ENCODE measurements at places on chromosomes 2 and 18.
A peak's percentile ranks its signal among the peaks of the same experiment; 100 is the strongest.

GRCh38 chr2:204871231-204871953, 326.1 kb downstream of the PARD3B start:
- peak; percentile 77 for DNase-seq

- peak; percentile 82 for DNase-seq
These were observed 134.7 kb downstream of the MCFD2 start for GRCh38 chr2:46780801-46781445.

DNA sequence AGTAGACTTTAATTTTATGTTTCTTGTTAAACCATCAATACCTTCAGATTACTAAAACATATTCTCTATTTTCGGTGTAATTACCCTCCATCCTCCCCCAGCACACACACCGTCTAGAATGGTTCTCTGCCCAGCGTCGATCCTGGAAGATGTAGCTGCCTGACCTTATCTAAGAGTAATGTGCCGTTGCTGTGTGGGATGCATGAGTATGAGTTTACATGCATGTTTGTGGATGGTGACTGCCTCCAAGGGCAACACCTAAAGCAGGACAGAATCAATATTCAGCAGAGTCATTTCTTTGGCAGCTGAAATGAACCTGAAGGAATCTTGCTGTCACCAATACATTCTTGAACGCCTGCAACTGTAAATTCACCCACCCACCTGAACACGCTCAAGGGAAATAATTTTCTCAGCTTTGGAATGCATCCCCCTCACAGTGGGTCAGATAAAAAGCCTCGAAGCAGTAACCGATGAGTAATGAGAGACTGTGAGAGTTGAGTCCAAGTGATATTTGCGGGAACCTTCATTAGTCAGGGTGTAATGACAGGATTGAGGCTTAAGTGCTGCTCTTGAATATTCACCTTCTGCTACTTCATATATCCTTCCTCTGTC, 155.8 kb upstream of the RND3 start:
- DNase-seq: no peak

GRCh38 chr2:159460227-159460626, 156.1 kb downstream of the BAZ2B start:
- no peak for DNase-seq

GRCh38 chr2:240165034-240165433, 24.6 kb upstream of the OTOS start:
- no peak for DNase-seq

- peak; percentile 60 for DNase-seq
These were observed 773.9 kb upstream of the LRATD1 start for GRCh38 chr2:13858626-13859025.

GRCh38 chr18:46621111-46621766, 35.8 kb downstream of the LOXHD1 start:
- no peak for DNase-seq

DNA sequence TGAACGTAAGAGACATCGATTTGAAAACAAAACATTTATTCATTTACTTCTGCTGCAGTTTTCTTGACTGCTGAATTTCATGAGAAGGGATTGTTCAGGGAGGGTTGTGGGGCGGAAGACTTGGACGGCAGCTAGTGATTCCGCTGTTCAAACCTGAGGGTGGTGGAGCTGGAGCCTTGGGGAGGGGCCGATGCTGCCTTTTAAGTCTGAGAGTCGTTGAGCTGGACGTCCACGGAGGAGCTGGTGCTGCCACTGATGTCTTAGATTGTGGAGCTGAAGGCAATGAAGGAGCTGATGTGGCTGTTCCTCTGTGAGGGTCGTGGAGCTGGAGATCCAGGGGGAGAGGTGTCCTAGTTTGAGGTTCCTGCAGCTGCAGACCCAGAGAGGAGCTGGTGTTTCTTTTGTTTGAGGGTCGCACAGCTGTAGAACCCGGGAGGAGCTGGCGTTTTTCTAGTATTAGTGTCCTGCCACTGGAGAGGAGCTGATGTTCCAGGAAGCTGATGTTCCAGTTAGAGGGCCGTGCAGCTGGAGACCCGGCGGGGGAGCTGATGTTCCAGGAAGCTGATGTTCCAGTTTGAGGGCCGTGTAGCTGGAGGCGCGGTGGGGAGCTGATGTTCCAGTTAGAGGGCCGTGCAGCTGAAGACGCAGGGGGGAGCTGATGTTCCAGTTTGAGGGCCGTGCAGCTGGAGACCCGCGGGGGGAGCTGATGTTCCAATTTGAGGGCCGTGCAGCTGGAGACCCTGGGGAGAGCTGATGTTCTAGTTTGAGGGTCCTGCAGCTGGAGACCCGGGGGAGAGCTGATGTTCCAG, 150.9 kb downstream of the RTP5 start:
- DNase-seq: no peak

- no peak for DNase-seq
These were observed 32.2 kb downstream of the MAIP1 start for GRCh38 chr2:199987586-199987985.

GRCh38 chr2:239279508-239280295, 121.1 kb downstream of the HDAC4 start:
- DNase-seq: no peak

- DNase-seq: no peak
These were observed 246.3 kb downstream of the TXNL1 start for GRCh38 chr18:56391931-56392590.

GRCh38 chr2:136297312-136297711, 179.4 kb upstream of the CXCR4 start:
- no peak for DNase-seq

- no peak for DNase-seq
These were observed 57.7 kb downstream of the MRPL35 start for GRCh38 chr2:86256982-86257381.

DNA sequence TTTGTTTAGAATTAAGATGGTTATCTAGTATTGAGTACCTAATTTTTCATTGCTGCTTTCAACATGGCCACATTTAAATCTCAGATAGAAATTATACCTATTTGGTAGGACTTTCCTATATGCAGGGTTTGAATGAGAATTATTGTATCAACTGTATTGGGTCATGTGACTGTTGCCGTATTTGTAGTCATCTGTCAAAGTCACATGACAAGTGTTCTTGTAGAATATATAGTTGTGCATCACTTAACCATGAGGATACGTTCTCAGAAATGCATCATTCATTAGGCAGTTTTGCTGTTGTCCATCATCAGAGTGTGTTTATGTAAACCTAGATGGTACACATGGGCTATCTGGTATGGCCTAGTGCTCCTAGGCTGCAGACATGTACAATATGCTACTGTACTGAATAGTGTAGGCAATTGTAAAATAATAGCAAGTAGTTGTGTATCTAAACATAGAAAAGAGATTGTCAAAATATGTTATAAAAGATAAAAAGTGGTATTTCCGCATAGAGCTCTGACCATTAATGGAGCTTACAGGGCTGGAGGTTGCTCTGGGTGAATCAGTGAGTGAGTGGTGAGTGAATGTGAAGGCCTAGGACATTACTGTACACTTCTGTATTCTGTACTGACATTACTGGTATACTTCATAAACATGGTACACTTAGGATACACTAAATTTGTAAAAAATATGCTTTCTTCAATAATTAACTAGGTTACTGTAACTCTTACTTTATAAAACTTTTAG, 123.7 kb downstream of the MAP4K4 start:
- peak; percentile 43 for DNase-seq

- no peak for DNase-seq
These were observed 107.0 kb downstream of the STRN start for GRCh38 chr2:36859366-36859792.

GRCh38 chr2:98615481-98615880, 7.1 kb downstream of the UNC50 start:
- no peak for DNase-seq

- DNase-seq: no peak
These were observed 60.4 kb upstream of the SLC8A1 start for GRCh38 chr2:40512256-40512655.

- no peak for DNase-seq
These were observed 130.1 kb downstream of the SLC8A1 start for GRCh38 chr2:40321822-40322221.

- peak; percentile 65 for DNase-seq
These were observed 38.0 kb downstream of the NPAS2 start for GRCh38 chr2:100857915-100858314.

- DNase-seq: no peak
These were observed 26.7 kb downstream of the COLEC12 start for GRCh38 chr18:473802-474201.

GRCh38 chr2:230124757-230125431, 56.2 kb upstream of the SLC16A14 start:
- DNase-seq: no peak

GRCh38 chr2:223562078-223562477, 40.1 kb downstream of the SCG2 start:
- DNase-seq: no peak

GRCh38 chr2:236568068-236568921, 1.3 kb upstream of the ACKR3 start:
- peak; percentile 25 for DNase-seq

GRCh38 chr2:191465766-191466420, 212.0 kb upstream of the NABP1 start:
- DNase-seq: no peak

GRCh38 chr2:237879058-237879430, 19.6 kb downstream of the RAMP1 start:
- peak; percentile 22 for DNase-seq

GRCh38 chr2:176652300-176653182, 383.3 kb downstream of the MTX2 start:
- DNase-seq: peak; percentile 58

- no peak for DNase-seq
These were observed 279.6 kb downstream of the SLC4A3 start for GRCh38 chr2:219907011-219907365.

- DNase-seq: peak; percentile 49
These were observed 113.4 kb downstream of the MC4R start for GRCh38 chr18:60259052-60259681.

DNA sequence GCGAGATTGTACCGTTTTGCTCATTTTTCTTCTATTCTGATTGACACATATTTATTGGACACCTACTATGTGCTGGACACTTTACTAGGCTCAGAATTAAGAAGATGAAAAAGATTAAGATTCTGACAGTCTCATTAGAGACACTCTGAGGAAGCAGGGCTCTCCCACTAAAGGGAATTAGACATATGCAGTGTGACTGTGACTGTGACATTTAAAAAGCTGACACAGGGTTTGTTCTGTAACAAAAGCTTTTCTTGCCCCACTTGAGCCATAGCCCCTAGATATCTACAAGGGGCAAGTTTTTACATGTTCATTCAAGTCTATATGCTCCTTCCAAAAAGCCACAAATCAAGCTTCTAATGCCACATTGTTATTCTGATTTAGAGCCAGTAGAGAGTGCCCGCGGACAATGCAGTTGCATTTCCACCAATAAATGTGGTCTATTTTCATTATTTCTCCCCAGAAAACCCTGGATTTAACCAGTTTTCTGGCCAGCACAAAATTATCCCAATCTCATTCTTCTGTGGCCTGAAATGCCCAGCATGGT, 9.8 kb downstream of the ARHGAP25 start:
- no peak for DNase-seq

DNA sequence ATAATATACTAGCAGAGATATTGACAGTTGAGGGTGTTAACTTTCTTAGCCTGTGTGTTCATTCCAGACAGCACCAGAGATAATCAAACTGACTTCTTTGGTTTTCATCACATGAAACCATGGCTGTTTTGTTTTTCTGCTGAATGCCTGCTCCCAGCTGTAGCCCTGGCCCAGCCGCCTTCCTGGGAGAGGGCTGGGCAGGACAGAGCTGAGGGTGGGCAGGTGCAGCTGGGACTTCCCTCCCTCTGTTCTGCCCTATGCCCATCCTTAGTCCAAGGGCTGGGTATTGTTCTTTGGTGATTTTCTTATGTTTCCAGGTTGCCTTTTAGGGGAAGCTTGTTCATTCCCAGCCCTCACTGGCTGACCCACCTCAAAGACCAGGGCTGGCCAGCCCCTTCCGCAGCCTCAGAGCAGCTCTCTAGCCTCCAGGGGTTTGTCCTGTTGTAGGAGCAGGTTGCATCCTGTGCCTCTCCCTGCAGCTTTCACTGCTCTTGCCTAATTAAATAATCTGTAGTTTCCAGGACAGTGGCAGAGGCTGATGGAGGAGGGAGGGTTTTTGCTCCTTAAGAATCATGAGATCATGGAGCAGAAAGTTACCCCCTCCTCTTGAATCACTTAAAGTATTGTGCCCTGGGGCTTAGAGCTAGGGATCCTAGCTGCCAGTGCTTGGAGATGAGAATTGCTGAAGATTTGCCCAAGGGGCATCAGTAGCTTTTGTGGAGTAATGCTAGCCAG, 61.4 kb downstream of the MTCL1 start:
- no peak for DNase-seq

- DNase-seq: no peak
These were observed 140.8 kb upstream of the IL1R2 start for GRCh38 chr2:101850991-101851390.

DNA sequence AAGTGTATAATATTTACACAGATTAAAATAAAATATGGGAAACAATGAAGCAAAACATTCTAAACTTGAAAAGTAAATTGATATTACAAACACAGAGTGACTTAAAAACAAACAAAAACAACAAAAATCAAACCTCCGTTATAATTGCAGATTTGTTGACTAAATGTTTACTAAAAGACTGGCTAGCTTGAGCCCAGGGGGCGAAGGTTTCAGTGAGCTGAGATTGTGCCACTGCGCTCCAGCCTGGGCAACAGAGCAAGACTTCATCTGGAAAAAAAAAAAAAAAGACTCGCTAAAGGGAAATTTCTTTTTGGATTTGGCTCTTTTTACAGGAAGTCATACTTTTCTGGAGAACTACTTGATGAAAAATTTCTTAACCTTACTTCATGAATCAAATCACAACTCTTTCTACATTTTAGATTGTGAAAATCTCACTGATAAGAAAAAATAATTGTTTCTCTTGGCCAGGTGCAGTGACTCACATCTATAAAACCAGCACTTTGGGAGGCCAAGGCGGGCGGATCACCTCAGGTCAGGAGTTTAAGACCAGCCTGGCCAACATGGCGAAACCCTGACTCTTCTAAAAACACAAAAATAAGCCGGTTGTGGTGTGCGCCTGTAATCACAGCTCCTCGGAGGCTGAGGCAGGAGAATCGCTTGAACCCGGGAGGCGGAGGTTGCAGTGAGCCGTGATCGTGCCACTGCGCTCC, 9.7 kb downstream of the TFPI start:
- DNase-seq: peak; percentile 68

DNA sequence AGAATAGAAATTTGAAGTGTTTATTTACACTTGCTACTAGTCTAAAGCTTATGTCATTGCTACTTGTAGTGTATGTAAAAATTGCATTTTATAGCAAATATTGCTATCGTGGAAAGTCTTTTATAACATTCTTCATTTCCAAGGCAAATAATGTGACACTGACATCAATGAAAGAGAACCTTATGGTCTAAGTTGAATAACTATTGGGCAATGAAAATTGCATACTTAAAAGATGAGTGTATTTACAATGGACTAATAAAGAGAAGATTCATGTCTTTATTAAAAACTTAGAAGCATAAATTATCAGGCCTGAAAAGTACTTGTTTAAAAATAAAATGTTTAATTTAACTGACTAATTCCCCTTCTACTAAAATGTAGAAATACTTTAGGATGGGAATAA, 82.2 kb downstream of the LRP1B start:
- peak; percentile 19 for DNase-seq

DNA sequence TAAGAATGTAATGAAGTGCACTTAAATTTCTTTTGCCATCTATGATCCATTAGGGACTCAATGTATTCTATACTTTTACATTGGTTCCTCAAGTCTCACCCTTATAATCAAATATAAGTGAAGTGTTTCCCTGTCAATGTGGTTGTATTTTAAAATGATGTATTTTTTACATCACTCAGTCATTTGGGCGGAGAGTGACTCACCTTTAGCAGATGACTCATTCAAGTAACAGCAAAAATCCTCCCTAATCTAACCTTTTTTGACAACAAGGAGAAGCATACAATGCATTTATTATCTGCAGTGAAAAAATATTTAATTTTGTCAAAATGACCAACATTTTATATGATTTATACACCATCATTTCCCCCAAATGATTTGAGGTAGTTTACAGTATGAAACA, 94.4 kb downstream of the FANCL start:
- DNase-seq: no peak

- peak; percentile 48 for DNase-seq
These were observed at the start of gene ADGRF3 for GRCh38 chr2:26346454-26347053. ADGRF3 (minus strand) TSS chr2:26346789; CDS start chr2:26346234, 555 bp downstream.

All from fibroblast of lung (primary cell).